ENCODE measurements at places on chromosomes 6 and 20. TPM values are rescaled to one million over a fixed set of nuclear protein-coding genes. Genes with fewer than 3 reads are reported as not detected.

Gene MRAP2
- total RNA-seq = 0.86 TPM

Gene C6orf163
- 0.72 TPM for total RNA-seq

Gene PREP
- 9.0 TPM for total RNA-seq

Gene DUSP22
- total RNA-seq = 29.5 TPM

Gene TRAPPC3L
- total RNA-seq = not detected

DNA sequence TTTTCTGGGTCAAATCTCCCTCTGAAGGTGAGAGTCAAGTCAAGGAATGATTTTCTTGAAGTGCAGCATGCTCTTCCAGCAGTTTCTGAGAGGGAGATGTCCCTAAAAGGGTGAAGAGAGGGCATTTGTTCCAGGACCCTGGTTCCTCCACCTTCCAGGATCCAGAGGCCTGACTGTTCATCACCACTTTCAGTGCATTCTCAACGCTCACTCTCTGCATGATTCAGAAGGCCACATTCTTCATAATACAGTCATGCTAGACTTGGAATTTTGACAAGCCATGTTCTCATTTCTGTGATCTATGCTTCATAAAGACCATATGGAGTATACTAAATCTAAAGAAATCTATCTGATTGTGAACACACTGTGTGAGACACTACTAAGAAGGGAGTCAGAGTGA is 85.1 kb downstream of the PDE7B start:
- peak; percentile 73 for DNase-seq

DNA sequence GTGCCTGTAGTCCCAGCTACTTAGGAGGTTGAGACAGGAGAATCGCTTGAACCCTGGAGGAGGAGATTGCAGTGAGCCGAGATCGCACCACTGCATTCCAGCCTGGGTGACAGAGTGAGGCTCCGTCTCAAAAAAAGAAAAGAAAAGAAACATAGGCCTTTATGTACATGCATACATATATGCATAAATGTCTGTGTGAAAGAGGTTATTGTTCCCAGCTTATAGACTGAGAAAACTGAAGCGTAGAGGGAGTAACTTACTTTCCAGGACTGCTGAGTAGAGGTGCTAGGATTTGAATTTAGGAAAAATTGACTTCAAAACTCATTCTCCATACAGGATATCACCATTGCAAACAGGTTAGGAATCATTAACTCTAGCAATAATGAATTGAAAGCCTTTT is 32.0 kb downstream of the CTNNBL1 start:
- DNase-seq = no peak

GRCh38 chr6:152046118-152046517 is 238.6 kb downstream of the ESR1 start:
- DNase-seq = no peak

DNA sequence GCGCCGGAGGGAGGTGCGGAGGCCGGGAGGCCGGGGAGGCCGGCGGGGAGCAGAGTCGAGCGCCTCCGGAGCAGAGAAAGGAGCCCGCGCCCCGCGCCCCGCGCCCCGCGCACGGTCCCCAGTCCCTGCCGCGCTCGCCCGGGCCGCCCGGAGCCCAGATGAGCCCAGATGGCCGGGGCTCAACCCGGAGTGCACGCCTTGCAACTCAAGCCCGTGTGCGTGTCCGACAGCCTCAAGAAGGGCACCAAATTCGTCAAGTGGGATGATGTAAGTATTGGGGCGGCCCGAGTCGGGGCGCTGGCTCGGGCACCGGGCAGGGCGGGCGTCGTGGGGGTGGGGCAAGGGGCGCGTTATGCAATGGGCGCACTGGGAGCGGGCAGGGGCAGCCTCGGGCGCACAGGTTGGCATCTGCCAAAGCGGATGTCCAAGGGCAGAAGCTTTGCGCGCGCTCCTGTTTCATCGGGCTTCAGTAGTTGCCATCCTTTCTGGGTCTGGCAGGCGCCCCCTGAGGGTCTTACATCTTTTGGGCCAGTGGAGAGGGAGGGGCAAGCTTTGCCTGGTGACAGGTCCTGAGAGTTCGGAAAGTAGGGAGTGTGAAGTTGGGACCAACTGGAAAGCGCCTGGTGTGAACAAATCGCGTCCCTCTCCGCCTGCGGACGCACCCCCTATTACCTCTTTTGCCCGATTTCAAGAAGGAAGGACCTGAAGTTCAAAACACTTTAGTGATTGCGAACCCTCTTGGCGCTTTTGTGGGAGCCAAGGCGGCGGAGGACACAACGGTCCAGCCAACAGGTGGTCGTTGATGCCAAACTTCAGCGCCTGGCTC is 631 bp downstream of the PLCB1 start:
- DNase-seq = no peak

GRCh38 chr6:138443979-138444378 is 40.0 kb downstream of the HEBP2 start:
- no peak for DNase-seq

DNA sequence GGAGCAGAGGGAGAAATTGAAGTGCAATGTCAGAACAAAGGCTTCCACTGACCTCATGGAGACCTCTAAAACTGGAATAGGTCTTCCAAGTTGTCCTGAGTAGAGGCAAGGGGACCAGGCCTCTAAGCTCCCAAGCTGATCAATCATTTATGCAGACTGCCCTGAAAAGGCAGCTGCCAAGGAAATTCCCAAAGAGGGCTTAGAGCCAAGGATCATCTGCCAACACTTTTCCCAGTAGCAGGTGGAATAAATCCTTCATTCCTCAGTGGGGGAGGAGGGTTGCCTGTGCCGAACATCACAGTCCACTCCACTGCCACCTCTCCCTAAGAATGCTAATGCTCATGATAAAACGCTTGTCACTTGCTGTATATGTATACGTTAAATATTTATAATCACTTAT is 29.3 kb upstream of the RALY start:
- DNase-seq = no peak

- peak; percentile 81 for DNase-seq
These were observed 1.4 kb upstream of the TRIM39 start for GRCh38 chr6:30325150-30325872.

GRCh38 chr6:88813045-88813444 is 150.4 kb downstream of the RNGTT start:
- DNase-seq = no peak

DNA sequence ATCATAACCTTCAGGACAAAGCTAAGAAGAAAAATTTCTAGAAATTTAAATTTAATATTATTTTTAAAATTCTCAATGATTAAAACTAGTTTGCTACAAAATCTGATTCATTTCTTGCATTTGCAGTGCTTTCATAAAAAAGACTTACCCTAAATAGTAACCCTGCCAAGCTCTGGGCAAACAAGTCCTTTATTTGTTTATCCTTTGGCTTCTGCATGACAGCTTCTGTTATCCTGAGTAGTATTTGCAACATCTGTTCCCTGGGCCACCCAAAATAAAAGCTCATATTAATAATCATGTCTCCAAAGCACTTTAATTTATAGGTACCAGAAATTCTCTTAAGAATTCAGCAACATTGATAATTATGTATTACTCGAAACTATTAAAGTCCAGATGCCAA is 101.3 kb downstream of the RALGAPA2 start:
- DNase-seq = no peak

DNA sequence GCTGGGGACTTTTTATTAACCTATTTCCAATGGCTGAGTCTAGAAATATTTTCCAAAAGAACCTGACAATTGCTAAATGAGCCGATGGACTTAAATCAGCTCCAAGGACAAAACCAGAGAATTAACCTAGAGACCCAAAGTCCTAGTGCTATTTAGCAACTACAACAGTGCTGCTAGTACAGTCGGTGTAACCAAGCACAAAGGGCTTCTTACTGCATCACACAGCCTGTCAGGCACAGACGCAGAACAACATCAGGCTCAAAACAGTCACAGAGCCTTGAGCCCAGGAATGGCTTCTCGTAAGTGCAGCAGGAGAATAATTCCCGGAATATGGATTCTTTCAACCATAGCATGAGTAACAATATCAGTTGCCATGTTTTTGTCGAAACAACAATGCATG is 70.0 kb downstream of the GFOD1 start:
- no peak for DNase-seq
